ENCODE measurements at places on chromosomes 2 and 18.

DNA sequence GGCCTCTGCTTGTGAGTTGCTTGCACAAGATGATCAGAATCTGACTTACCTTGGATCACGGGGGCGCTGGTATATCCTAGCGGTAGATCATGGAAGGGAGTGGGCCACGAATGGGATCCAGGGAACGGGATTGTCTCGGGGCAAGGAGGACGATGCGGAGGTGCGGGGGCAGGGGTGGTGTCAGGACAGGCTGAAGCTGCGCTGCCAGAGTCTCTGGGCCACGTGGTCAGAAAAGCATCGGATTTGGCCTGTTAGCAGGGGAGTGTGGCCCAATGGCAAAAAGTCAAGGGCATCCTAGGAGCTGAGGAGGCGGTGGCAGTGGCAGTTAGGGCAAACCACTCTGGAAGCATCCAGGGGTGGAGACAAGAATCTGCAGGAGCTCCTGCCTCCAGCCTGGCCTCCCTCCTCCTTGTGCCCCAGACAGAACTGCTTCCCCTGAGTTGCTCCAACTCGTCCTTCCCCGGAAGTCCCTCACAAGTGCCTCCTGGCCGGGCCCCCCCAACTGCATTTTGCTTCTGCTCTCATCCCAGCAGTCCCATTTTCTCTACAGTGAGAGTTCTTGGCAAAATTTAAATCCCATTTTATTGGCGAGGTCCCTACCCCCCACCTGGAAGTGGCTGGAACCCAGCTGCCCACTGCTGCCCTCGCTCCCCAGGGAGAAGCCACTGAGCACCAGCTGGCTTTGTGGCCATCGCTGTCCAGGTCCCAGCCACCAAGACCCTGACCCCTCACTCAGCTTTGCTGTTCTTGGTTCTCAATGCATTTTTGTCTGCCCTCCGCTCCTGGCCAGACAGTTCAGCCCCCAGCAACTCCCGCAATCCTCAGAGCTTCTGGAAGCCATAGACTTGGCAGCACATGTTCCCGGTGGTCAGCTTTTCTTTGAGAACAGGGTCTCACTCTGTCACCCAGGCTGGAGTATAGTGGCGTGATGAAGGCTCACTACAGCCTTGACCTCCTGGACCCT lies 5.6 kb upstream of the CCDC74B start:
- no peak for DNase-seq

DNA sequence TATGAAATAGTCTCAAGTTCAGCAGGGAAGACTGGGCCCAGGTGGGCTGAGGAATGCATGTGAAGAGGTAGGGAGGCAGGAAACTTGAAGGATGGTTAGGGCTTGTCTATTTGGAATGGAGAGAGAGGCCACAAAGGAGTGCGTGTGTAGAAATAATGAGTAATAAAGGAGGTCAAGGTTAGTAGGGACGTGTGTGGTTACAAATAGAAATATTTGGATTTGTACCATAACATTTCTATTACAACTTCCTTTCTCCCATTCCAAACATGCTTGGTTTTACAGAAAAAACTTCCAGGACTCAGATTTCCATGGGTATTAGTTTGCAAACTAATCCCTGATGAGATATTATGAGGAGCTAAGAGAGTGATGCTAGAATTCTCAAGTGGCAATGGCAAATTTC lies 280.6 kb downstream of the NCKAP5 start:
- DNase-seq = no peak

DNA sequence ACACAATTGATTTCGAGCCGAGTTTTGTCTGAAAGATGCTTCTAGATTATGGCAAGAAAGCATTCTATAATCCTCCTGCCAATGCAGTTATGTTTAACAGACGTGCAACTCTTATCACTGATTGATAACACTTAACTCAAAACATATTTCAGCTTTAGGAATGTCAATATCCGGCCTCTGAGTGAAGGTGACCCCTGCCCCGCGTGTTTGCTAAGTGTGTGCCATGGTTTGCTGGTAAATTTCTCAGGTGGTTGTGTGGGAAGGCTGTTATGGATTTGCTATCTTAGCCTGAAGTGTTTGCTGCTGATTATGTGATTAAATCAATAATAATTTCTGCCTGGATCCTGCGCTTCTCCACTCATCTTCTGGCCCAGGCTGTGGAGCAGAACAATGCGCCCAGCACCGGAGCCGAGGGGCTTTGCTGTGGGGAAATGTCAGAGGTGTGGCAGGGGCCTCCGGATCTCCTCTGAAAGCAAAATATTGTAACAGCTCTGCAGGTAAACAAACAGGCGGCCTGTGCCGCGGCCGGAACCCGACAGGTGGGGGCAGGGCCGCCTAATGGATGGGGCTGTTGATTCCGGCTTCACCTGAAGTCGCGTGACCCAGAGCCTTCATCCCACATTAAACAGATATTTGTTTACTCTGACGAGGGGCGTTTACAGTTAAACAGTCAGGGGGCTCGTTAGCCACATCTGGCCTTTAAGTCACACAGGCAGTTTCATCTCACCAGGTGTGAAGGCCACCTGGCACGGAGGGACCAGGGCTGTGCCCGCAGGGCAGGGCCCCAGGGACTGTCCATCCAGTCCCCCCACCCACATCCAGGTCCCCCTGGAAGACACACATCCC lies 210.7 kb upstream of the SALL3 start:
- DNase-seq = no peak

- DNase-seq = no peak
Observed at GRCh38 chr2:1621041-1621440, 123.3 kb downstream of the PXDN start.

DNA sequence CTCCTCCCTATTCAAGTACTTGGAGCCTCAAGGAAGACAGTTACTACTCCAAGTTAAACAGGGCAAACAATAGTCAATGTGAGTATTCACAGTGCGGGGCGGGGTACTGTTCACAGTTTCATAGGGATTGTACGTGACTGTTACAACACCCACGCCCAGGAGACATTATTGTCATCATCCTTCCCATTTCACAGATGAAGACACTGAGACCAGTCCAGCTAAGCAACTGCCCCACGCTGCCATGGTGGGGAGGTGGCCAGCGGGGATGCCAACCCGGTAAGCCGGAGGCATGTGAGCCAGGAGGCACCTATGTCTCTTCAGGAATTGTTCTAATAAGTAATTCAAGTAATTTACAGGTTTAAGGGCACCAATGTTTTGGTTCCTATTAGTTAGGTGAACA lies 982 bp downstream of the HJURP start:
- no peak for DNase-seq

DNA sequence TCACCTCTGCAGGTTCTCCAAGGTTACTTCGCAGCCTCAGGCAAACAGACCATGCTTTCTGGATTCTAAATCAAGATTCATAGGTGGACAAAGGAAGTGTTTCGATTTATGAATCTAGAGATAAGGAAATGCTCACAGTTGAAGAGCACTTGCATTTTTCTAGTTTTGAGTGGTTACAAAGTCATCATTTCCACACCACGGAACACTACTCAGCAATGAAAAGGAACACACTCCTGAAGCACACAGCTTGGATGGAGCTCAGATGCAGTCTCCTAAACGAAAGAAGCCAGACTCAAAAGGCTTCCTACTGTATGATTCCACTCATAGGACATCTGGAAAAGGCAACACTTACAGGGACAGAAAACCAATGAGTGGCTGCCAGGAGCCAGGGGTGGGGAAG lies 31.7 kb downstream of the SDC1 start:
- no peak for DNase-seq

DNA sequence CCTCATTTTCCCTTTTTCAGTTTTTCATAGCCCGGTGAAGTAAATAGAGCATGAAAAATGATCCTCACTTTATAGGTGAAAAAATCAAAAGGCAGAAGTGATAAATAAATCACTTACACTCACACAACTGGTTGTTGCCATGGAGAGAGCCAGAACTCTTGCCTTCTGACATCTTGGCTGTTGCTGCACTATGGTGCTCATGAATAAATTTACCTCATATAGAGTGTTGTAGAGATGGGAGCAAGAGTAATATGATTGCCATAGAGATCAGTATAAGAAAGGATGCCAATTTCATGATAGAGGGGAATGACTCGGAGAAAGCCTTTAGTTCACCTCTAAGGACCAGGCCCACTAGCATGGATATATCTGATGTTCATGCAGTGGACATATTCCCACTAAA lies 82.5 kb upstream of the TMEM178A start:
- no peak for DNase-seq

- DNase-seq = no peak
Observed at GRCh38 chr2:104850361-104851290, 3.3 kb upstream of the POU3F3 start.

GRCh38 chr2:141109633-141110032 lies 1021.2 kb downstream of the LRP1B start:
- DNase-seq = no peak

DNA sequence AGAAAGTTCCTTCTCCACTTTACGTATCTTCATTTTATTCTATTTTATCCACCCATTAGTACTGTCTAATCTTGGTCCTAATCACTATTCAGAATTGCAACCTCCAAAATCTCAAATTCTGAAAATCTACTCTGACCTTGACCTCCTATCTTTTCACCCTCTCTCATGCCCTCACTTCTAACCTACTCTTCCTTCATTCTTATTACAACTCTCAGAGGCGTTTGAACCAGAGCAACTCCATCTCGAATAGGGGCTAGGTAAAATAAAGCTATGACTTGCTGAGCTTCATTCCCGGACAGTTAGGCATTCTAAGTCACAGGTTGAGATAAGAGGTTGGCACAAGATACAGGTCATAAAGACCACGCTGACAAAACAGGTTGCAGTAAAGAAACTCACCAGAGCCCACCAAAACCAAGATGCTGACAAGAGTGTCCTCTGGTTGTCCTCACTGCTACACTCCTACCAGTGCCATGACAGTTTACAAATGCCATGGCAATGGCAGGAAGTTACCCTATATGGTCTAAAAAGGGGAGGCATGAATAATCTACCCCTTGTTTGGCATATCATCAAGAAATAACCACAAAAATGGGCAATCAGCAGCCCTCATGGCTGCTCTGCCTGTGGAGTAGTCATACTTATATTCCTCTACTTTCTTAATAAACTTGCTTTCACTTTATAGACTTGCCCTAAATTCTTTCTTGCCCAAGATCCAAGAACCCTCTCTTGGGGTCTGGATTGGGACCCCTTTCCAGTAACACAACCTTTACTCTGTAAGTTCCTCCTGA lies 11.4 kb downstream of the CCDC88A start:
- no peak for DNase-seq

DNA sequence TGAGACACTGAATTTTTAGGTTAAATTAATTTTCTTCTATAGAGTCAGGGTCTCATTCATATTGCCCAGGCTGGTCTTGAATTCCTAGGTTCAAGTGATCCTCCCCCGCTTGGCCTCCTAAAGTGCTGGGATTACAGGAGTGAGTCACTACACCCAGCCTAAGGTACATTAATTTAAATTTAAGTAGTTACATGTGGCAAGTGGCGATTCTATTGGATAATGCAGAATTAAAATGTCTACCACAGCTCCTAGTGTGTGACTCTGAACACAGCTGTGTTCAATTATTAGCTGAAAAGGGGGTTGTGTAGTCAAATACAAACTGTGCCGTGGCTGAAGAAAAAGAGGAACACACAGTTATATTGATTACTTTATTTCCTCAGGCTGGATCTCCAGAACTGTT lies 2.2 kb upstream of the CAD start:
- DNase-seq = no peak

DNA sequence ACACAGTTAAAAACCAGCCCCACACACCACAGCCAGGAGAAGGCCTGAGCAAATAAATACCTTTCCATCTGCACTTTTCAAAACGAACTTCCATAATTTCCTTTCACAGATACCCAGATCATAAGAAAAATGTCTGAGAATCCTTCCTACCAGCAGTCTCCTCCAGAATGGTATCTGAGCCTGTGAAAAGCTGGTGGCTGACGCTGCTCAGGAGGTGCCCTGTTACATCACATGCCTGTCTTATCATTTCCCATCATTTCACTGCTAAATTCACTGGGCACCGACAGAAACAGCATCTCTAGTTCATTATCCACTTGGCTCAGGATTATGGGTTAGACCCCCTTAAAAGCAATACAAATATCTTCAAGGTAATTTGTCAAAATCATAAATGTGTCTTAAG lies 4.4 kb downstream of the CRACDL start:
- no peak for DNase-seq

DNA sequence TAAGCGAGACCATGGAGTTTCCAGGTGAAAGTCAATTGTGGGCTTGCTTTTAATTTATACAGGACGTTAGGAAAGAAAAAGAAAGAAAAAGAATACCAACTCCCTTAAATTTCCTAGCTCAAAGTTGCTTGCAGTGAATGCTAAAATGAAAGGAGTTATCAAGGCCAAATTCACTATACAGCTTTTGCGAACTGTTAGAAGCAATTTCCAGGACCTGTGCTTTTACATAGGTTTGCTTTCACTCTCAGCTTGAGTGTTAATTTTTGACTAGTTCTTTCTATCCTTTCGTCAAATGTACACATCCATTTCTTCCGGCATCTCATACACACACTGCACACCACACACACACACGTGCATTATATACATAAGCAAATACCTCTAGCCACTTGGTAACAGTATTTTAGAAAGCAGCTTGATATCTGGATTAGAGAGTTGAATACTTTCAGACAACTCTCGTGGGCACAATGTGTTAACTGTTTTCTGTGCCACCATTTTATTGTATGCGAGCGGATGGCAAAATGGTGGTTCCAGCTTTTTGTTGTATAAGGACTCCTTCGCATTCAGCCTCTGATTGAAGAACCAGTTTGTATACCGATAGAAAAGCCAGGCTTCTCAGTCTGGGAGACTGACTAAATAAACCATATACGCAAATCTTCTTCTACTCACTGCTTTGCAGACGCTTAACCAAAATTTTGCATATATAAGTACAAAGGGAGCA lies 381.8 kb downstream of the MTX2 start:
- DNase-seq = no peak

GRCh38 chr18:68922392-68922791 lies 124.5 kb downstream of the CCDC102B start:
- DNase-seq = no peak

GRCh38 chr2:180227461-180227860 lies 220.4 kb upstream of the CWC22 start:
- DNase-seq = no peak

- no peak for DNase-seq
Observed at GRCh38 chr2:62398356-62398755, 107.6 kb downstream of the TMEM17 start.

- DNase-seq = no peak
Observed at GRCh38 chr2:174997110-174997509, 8.1 kb downstream of the CHN1 start.

- DNase-seq = no peak
Observed at GRCh38 chr18:37242826-37243560, 322.6 kb downstream of the CELF4 start.

GRCh38 chr2:32235315-32235714 lies 29.4 kb downstream of the NLRC4 start:
- no peak for DNase-seq
